ENCODE measurements at places on chromosomes 12 and 14.
A peak's percentile ranks its signal among the peaks of the same experiment; 100 is the strongest.

- DNase-seq: peak; percentile 32
Measured at GRCh38 chr12:116662612-116663144, 75.2 kb downstream of the SPRING1 start.

GRCh38 chr12:95195122-95195521 lies 22.1 kb downstream of the FGD6 start:
- no peak for DNase-seq

DNA sequence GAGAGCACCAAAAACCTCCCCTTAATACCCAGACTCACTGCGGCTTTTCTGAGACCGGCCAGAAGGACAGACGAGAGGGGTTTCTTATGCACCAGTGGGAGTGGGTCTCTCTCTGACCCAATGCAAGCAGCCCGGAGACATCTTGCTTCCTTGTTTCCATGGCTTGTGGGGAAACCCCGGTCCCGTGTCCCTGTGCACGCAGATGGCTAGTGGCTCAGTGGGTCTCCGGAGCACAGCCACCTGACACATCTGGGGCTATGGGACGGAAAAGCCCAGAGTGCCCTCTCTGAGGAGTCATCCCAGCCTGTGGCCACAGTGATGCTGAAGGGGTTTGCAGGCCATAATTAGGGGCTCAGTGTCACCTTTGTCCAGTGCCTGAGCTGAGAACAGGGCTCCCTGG lies 197.6 kb downstream of the PHETA1 start:
- DNase-seq: no peak

- DNase-seq: no peak
Measured at GRCh38 chr12:47337581-47337980, 257.8 kb upstream of the AMIGO2 start.

GRCh38 chr12:44915958-44916357 lies 39.8 kb upstream of the NELL2 start:
- DNase-seq: no peak

DNA sequence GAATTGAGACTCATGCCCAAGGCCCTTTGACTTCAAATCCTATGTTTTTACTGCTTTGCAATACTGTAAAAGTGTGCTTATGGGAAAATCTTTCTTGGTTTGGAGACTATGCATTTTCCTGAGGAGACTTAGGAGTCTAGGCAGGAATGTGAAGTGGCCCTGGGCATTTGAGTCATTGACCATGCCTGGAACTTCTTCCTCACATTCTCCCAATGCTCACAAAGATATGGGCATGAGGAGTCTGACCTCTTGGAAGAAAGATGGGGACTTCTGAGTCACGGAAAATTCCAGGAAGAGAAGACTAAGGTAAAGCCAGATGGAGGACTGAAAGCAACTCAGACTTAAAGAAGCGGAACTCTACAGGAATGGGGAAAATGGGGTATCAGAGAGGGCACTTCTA lies 38.2 kb upstream of the ZNF641 start:
- no peak for DNase-seq

GRCh38 chr12:42789808-42790760 lies 200.5 kb upstream of the PRICKLE1 start:
- no peak for DNase-seq

GRCh38 chr14:32980178-32980901 lies 41.7 kb downstream of the NPAS3 start:
- DNase-seq: peak; percentile 40

DNA sequence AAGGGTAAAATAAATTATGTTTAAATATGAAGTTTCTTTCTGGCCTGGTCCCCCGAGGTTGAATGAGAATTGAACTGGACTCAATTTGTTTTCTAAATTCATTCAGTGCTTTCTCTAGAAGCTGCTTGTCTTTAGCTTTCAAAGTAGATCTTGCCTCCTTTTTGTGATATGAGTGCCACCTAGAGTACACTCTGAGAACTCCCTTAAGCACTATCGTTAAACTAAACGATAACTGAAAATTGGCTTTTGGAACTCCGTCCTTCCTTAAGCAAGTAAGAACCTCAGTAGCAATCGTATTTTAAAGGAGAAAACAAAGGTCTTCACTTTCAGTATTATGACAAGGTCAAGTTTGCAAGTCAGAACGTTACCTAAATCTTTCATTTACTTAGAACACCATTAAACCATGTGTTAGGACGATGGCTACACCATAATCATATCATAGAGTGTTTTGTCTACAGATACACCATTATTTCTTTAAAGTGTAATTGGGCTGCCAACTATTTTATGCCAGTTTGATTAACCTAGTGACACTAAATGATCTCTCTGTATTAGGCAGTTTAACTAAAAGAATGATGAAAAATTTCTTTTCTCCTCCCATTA lies 364.8 kb downstream of the SNAPC1 start:
- peak; percentile 65 for DNase-seq

GRCh38 chr12:120997448-120997847 lies 18.8 kb downstream of the C12orf43 start:
- no peak for DNase-seq

DNA sequence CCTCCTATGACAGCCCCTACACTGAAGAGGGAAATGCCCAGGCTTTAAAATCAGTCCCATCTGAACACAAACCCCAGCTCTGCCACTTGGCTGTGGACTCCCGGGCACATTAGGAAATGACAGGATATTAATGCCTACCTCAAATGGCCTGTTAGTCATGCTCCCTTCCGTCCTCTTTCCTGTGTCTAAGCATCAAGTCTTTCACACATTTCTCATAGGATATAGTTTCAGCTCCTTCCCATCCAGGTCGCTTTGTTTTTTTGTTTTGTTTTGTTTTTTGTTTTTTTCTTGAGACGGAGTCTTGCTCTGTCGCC lies 16.1 kb downstream of the PLEK2 start:
- no peak for DNase-seq

DNA sequence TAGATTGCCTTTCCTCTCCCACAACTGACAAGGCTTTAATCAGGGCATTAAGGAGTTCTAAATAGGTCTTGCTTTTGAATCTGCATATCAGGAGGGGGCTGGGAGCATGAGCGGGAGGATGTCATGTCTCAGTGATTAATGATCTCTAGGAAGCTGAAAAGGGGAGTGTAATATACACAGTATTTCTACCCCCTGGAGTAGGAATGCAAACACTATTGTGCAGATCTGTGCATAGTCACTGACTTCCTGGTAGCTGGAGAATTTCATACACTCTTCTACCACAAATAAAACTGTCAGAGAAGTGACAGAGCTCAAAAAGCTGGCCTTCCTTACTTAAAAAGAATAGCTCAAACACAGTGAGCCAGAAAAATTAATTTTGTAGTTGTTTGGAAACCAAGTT lies 65.8 kb downstream of the RIC8B start:
- DNase-seq: no peak

- no peak for DNase-seq
Measured at GRCh38 chr12:131115766-131116467, 162.2 kb downstream of the ADGRD1 start.

GRCh38 chr14:71933001-71933587 lies 865 bp downstream of the RGS6 start:
- no peak for DNase-seq

GRCh38 chr14:74592476-74593201 lies 19.4 kb downstream of the LTBP2 start:
- no peak for DNase-seq

- no peak for DNase-seq
Measured at GRCh38 chr14:51248016-51248987, 8.3 kb downstream of the TMX1 start.

- DNase-seq: no peak
Measured at GRCh38 chr12:53480491-53481442, 18.5 kb downstream of the MAP3K12 start.

DNA sequence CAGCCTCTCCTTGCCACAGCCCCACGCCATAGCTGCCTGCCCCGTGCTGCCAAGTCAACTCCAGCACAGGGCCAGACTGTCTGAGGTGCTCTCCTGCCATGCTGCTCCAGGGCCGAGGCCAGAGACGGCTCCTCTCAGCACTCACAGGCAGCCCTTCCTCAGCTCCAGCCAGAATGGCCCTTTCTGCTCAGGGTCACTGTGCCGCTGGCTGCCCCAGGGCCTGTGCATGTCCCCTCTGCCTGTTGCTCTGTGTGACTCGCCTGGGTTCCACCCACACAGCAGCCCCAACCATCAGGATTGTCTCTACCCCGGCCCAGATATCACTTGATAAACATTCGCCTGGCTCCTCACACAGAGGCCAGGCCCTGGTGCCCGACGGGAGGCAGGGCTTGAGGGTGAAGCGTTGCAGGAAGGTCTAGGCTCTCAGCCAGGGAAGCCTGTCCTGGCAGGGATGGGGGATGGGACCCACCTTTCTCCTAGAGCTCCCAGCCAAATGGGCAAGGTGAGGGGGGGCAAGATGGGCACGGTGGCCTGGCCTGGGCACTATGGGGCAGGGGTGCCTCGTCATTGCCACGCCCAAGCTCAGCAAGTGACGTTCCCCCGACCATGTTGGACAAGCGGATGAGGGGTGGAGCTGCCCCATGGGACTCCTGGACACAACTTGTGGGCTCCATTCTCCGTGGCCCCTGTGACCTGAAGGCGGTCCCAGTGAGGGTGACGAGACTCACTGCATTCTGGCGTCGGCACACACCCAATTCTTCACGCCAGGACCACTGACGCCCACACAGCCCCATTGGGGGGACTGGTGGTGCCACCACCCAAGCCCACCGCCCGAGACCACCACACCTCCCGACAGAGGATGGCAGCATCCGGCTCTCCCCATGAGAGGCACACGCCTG lies 27.4 kb upstream of the BTBD6 start:
- DNase-seq: no peak

GRCh38 chr14:51860164-51860824 lies at the start of gene GNG2:
GNG2 (plus strand) TSS chr14:51860612; CDS start chr14:51950679, 90,067 bp downstream.
- DNase-seq: peak; percentile 78

- no peak for DNase-seq
Measured at GRCh38 chr12:33296529-33296928, 143.1 kb downstream of the SYT10 start.

- no peak for DNase-seq
Measured at GRCh38 chr14:70856851-70857495, 47.7 kb upstream of the MAP3K9 start.

DNA sequence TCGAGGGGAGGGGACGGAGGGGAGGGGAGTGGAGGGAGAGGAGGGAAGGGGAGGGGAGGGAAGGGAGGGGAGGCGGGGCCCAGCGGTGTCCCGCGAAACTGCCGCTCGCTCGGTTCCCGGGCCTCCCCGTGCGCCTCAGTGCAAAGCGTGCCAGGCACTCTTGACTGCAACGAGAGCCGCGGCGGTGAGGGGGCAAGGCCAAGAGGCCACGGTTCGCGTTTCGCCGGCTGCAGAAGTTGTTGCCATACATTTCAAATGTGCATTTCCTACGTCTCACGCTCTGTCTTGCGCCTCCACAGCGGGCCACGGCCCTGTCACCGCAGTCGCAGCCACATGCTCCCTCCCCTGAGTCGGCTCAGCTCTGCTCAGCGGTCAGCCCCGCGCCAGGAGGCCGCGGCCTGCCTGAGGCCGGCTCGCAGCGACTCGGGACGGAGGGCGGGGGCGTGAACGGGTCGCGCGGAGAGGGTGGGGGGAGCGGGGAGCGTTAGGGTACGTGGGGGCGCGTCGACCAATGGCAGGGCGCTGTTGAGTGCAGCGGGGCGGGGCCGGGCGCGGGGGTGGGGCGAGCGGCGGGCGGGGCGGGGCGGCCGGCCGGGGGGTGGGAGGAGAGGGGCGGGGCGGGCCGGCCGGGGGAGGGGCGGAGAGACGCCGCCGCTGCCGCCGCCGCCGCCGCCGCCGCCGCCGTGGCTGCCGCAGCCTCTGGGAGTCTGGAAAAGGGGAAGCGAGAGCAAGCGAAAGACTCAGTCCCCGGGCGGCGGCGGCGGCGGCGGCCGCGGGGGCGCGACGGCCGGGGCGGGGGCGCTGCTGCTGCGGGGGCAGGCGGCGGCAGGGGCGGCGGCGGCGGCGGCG lies at the start of gene PPP2R5C:
Gene PPP2R5C (plus strand): TSS at position 678 of the 849 bp plus-strand sequence. CDS start 185 bp downstream, outside the sequence.
- peak; percentile 79 for DNase-seq

DNA sequence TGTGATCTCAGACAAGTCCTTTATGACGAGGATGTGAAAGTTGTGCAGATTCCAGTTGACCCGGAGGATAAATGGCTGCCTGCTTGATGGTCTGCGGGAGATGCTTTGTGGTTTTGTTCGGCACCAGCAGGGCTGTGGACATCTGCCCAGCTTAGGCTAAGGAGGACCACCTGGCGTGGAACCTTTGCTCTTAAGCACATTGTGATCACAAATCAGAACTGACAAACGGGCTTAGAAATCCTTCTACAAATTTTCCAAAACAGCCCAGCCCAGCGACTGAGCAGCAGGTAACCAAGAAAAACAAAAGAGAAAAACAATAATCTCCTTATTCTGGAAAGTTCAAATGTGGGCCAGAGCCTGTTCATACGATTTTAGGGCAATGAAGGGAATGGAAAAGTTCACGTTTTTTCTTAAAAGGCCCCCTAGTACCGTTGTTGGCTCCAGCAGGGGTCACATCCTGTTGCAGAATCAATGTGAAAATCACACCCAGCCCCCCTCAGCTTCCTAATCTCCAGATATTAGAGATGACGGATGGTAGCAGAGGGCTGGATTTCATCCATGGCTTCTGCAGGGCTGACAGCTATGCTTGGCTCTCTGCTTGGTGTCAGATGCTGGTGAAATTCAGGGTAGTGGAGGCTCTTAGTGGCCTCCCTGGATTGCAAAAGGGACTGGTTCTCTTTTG lies 81.1 kb upstream of the RFLNA start:
- no peak for DNase-seq

DNA sequence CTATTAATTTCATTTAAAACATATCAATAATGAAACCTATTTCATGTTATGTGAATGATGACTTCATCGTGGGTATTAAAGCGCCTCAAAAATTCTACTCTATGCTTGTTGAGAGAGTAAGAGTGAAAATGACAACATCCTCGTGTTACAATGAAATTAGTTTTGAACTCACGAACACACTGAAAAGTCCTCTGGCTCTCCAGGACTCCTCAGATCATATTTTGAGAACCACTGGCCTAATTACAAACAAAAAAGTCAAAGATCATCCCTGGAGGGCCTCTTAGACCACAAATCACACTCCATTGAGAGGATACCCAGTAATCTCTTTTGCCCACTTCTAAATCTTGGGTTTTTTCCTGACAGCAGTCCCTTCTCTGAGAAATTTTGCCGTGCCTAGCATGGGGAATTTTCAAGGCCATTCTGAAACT lies 19.1 kb downstream of the DAAM1 start:
- DNase-seq: no peak

DNA sequence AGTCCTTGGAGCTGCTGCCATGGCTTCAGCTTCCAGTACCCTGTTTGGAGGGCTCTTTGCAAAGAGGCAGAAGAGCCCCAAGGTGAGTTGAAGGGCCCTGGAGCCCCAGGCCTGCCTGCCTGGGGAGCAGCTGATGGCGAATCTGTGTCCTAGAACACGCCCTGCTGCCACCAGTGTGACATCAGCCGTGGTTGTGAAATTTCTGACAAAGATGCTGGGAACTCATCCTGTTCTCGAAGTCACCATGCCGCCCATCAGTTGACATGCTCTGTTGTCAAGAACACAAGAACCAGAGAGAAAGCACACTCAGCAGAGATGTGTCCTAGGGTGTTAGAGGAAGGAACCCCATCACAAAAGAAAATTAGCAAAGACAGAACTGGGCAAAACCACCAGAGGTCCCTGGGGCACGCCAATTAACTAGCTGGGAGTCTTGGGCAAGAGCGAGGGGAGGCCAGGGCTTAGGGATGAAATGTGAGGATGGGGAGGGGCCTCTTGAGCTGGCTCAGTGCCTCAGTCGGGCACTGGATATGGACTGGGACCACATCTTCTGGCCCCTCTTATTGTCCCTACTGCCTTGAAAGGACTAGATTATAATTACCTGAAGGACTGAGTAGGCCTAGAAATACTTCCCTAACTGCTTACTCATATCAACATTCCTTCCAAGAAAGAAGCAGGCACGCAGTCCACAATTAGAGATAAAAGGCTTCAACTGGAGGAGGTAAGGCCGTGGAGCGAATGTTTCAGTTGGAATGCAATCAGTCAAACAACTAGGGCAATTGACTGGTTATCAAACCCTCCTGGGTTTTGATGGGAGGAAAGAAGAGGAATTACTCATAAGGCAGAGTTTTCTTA lies 163.1 kb downstream of the CACNA1C start:
- no peak for DNase-seq
